ENCODE measurements at places on chromosomes 3 and 15.

- no peak for DNase-seq
Measured at GRCh38 chr3:126961791-126962461, 21.0 kb upstream of the PLXNA1 start.

- DNase-seq = no peak
Measured at GRCh38 chr15:101028321-101028720, 109.2 kb downstream of the LRRK1 start.

GRCh38 chr15:29700296-29700695, 122.0 kb downstream of the TJP1 start:
- no peak for DNase-seq

GRCh38 chr15:57782731-57783130, 76.2 kb downstream of the POLR2M start:
- DNase-seq = no peak

GRCh38 chr3:134797057-134797740, 2.1 kb downstream of the EPHB1 start:
- no peak for DNase-seq

GRCh38 chr3:162780313-162780712, 1283.7 kb downstream of the OTOL1 start:
- DNase-seq = no peak

- DNase-seq = no peak
Measured at GRCh38 chr3:32102289-32102688, 4.1 kb upstream of the GPD1L start.

DNA sequence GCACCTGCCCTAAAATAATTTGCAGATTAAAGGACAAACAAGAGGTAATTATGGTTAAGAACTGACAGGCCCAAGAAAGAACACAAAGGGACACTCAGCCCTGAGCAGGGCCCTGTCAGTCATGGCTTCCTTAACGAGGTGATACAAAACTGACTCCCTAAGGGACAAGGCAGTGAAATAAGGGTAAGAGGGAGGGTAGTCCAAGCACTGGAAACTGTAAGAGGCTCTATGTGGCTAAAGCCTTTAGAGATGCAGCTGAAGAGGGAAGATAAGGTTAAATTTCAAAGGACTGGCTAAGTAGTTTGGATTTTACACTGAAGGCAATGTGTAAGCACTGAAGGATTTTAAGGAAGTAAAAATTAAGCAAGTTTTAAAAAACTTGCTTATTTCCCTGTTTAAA, 3.9 kb downstream of the ATR start:
- no peak for DNase-seq

DNA sequence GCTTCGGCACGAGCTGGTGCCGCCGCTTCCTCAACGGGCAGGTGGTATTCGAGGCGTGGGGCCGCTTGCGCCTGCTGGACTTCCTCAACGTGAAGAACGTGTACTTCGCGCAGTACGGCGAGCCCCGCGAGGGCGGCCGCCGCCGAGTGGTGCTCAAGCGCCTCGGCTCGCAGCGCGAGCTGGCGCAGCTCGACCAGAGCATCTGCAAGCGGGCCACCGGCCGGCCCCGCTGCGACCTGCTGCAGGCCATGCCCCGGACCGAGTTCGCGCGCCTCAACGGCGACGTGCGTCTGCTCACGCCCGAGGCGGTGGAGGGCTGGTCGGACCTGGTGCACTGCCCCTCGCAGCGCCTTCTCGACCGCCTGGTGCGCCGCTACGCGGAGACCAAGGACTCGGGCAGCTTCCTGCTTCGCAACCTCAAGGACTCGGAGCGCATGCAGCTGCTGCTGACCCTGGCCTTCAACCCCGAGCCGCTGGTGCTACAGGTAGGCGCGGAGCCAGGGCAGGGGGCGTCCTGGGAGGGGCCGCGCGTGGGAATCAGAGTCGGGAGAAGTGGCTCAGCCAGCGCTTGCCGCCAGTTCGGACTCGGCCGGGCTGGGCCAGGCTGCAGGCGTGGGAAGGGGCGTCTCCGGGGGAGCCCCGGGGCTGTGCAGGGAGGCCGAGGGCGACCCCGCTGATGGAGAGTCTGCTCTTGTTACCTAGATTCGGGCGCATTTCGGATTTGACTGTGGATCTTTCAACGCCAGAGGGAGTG, 1.1 kb downstream of the DIPK2A start:
- no peak for DNase-seq

GRCh38 chr3:112604536-112604935, 36.4 kb downstream of the CCDC80 start:
- DNase-seq = no peak

DNA sequence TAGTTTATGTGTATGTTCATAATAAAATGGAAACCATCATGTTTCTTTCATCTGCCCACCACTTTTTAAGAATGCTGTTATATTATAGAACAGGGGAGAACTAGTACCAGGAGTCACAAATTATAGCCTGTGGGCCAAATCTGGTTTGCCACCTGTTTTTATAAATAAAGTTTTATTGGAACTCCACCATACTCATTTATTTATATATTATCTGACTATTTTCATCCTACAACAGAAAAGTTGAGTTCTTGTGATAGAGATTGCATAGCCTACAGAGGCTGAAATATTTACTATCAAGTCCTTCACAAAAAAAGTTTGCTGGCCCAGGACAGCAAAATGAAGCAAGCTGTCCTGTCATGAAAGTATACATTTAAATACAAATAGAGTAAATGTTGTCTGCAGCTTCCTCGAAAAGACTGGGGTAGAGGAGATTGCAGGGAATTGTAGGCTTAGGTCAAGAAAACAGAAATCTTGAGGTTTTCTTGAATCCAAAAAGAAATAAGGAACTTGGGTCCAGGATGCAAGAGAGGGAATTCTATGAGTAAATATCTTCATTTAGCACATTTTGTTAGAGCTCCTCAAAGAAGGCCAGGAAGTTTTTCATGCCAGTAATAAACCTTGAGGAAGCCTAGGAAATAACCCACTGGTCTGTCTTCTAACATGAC, 41.1 kb downstream of the FILIP1L start:
- no peak for DNase-seq

GRCh38 chr15:71530116-71530515, 280.2 kb upstream of the NR2E3 start:
- no peak for DNase-seq

All from pons (tissue), 1 donor.